Adipocyte (in vitro differentiated cells): ENCODE measurements at places on chromosomes 16 and 17.

- no peak for DNase-seq
Observed at GRCh38 chr17:31425282-31426040, 34.0 kb downstream of the RAB11FIP4 start.

DNA sequence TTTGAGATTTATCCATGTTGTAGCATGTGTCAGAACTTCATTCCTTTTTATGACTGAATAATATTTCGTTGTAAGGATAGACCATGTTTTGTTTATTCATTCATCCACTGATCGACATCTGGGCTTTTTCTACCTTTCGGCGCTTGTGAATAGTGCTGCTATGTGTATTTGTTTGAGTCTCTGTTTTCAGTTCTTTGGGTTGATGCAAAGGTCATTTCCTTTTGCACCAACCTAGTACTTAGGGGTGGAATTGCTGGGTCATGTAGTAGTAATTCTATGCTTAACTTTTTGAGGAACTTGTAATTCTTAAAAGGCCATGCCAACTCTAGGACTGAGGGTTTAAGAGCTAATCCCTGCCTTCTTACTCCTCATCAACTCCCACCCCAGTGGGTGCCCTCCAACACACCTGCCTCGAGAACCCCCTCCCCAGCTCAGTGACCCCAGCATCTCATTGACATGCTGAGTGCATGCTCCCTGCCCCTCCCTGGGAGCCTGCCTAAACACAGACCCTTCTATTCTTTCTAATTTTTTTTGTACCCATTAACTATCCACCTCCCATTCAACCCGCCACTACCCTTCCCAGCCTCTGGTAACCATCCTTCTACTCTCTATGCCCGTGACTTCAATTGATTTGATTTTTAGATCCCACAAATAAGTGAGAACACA, 51.2 kb downstream of the ABAT start:
- no peak for DNase-seq

- DNase-seq, result peak; percentile 86
Observed at GRCh38 chr17:31269578-31269983, 27.5 kb downstream of the OMG start.

DNA sequence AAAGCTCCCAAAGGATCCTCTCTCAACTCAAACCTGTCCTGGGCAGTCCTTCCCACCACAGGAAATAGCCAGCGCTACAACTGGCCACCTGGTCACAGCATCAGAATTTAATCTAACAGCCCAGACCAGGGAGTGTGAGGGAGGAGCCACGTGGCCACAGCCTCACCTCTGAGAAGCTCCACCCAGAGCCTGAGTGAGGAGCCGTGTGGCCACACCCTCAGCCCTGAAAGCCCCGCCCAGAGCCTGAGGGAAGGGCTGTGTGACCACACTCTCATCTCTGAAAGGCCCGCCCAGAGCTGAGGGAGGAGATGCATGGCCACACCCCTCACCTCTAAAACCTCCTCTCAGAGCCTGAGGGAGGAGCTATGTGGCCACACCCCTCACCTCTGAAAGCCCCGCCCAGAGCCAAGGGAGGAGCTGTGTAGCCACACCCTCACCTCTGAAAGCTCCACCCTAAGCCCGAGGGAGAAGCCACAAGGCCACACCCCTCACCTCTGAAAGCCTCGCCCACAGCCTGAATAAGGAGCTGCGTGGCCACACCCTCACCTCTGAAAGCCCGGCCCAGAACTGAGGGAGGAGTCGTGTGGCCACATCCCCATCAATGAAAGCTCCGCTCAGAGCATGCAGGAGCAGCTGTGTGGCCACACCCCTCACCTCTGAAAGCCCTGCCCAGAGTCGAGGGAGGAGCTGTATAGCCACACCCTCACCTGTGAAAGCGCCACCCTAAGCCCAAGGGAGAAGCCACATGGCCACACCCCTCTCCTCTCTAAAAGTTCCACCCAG, 28.6 kb downstream of the SLC38A8 start:
- peak; percentile 29 for DNase-seq

- DNase-seq, result no peak
Observed at GRCh38 chr17:21278450-21279197, 5.9 kb upstream of the MAP2K3 start.

- peak; percentile 52 for DNase-seq
Observed at GRCh38 chr17:27526604-27527002, 70.4 kb downstream of the KSR1 start.

DNA sequence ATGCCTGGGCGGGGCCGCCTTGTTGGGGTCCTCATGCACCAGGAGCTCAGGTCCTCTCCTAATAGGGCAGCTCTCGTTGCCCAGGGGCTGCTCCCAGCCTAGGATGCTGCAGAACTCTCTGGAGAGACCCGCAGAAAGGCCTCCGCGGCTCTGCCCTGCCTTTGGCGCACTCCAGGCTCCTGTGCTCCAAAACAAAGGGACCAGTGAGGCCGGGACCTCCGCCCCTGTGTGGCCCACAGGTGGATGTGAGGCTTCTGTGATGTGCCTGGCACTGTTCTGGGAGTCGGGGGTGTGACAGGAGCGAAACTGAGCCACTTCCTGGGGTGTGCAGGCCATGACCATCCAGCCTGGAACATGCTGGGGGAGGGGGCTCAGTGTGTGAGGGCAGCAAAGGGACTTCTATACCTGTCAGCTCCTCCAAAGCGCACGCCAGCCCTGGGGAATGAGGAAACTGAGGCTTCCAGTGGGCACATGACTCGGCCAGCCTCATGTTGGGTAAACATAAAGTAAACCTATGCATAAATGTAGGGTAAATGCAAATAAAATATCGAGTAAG, 153.2 kb downstream of the IRF8 start:
- DNase-seq, result no peak

- peak; percentile 87 for DNase-seq
Observed at GRCh38 chr17:81684442-81684911, 666 bp downstream of the HGS start.
